Right renal pelvis (tissue), 4 donors: ENCODE measurements at places on chromosomes 2 and 18.

DNA sequence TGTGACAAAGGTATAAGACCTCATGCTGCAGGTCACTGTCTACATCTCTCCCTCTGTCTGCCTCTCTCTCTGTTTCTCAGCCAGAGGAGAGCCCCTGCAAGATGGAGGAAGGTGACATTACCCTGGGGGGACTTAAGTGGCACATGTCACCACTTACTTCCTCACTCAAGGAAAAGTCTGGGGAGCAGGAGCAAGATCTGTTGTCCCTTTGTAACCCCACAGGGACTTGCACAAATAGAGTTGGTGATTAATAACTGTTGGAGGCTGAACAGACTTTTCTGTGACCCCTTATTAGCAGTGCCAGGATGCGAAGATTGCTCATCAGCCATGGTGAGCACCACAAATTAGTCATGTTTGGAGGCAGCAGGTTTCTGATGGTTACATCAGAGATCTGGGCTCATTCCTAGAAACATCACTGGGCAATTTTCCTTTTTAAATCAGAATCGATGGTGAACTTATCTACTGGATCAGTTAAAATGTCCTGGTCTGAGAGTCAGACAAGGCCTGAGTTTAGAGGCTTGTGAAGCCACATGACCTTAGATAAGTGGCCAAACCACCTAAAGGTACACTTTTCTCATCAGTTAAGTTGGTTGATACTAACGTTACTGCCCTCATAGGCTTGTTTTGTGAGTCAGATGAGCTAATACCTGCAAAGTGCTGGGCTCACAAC lies 81.2 kb upstream of the LTBP1 start:
- DNase-seq: no peak

- DNase-seq: no peak
Measured at GRCh38 chr18:3074087-3074486, 61.1 kb upstream of the LPIN2 start.

GRCh38 chr2:69223759-69224511 lies 163.1 kb downstream of the GFPT1 start:
- DNase-seq: no peak

DNA sequence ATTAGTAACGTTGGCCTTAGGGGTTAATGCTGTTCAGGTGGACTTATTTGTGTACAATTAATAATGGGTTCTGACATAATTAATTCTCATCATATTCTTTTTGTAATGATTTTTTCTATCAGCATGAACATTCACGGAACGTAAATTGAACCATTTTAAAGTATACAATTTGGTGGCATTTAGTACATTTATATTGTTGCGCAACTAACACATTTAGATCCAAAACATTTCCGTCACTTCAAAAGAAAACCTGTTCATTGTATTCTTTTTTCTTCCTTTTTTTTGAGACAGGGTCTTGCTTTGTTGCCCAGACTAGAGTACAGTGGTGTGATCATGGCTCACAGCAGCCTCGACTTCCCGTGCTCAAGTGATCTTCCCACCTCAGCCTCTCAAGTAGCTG lies 65.8 kb downstream of the BOD1L2 start:
- DNase-seq: no peak

DNA sequence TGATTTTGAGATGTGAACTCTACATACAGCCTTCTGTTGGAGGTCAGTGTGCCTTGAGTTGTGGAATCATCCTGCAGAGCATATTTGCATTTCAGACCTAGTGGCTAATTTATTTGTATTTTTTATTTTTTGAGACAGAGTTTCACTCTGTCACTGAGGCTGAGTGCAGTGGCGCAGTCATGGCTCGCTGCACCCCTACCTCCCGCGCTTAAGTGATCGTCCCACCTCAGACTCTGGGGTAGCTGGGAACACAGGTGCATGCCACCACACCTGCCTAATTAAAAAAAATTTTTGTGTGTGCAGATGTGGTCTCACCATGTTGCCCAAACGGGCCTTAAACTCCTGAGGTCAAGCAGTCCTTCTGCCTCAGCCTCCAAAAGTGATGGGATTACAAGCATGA lies 104.4 kb downstream of the ASXL3 start:
- DNase-seq: no peak

- DNase-seq: no peak
Measured at GRCh38 chr2:222854773-222855700, 5.8 kb upstream of the ACSL3 start.

DNA sequence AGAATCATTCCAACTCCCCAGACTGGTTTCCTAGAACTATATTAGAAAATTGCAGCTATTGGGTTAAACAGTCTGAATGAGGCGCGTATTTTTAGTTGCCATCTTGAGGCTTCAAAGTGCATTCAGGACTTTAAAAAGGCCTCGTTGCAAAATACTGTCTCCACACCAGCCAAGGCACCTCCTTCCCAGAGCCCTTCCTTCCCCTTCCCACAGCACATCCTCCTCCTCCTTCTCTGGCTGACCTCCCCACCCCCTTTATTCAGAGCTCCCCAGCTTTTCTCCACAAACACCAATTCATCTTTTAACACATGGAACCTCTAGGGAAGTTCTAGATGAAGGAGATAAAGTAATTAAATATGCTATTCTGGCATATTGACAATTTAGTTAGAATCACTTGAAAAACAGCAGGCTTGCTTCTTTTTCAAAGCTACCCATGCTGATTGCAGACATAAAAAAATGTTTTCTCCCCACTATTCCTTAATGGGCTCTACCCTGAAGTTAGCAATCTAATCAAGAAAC lies 90.3 kb downstream of the RTP5 start:
- DNase-seq: no peak

- no peak for DNase-seq
Measured at GRCh38 chr2:191637182-191638078, 40.5 kb upstream of the NABP1 start.

GRCh38 chr2:184041077-184041476 lies 557.3 kb upstream of the ZNF804A start:
- DNase-seq: no peak

DNA sequence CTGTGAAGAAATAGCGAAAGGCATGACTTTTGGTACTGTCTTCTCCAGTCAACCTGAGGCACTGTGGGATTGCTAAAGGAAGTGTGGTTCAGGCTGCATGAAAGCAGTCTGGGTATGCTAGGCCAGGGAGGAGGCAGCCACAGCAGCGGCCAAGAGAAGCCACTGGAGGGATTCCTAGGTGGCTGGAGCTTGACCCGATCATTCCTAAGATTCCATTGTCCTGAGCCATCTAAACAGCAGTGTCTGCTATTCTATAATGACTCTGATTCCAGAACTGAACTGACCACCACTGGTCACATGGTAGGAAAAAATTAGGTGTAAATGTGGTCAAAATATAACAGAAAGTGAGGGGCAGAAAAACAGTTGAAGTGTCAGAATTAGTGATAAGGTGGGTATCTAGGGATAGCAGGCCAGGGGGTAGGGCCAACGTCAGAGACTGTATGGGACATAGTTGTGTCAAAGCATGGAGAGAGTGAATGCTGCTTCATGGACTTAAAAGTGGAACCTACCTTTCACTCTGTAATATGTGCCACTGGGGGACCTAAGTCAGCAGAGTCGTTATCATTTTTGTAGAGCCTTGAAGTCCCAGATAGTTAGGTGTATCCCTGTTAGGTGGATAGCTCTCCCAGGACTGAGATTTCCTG lies 204.6 kb downstream of the CTNNA2 start:
- DNase-seq: no peak

- no peak for DNase-seq
Measured at GRCh38 chr2:19676770-19677169, 225.0 kb downstream of the TTC32 start.

DNA sequence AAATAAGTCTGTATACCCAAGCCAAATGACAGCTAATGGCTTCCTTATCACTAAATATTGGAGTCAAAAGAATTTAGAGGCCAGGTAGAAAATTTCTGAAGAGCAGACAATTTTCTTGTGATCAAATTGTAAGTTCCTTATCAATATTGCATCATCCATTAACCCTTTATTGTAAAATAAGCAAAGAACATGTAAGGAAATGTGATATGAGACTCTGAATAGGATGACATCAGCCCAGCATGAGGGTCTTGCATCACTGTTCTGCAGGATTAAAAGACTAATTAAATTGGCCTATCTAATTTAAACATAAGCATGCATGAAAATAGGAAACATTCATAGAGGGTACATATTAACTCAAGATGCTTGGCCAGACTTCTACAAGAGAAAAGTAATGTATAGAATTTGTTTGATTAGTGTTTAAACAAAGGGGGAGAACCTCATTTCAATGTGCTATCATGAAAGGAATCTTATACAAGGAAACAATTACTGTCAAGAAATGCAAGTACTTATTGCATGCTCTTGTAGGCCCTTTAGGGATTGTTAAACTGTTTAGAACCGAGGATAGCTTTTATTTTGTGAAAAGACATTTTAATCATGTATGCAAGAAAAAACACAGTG lies 302.9 kb downstream of the PRKCE start:
- DNase-seq: no peak

- no peak for DNase-seq
Measured at GRCh38 chr2:180004731-180005130, 2.4 kb downstream of the CWC22 start.

DNA sequence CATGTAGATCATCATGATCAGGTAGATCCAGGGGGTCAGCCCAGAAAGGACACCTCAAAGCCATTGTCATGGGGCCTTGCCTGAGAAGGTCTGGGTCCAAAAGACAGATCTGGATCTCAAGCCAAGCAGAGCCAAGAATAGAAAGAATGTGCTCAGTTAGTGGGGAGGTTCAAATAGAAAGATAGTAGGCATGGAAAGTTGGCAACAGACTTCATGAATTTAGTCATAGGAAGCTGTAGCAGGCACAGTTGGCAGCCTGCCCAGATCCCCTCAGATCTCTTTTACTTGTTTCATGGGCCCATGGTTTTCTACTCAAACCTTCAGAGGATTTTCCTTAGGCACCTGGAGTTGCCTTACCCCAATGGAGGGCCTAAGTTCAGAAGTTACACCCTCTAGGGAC lies 767.0 kb downstream of the SLC4A3 start:
- DNase-seq: no peak

- DNase-seq: no peak
Measured at GRCh38 chr2:65386344-65386743, 46.1 kb downstream of the SPRED2 start.

- no peak for DNase-seq
Measured at GRCh38 chr2:99150706-99151105, 4.0 kb downstream of the TSGA10 start.

DNA sequence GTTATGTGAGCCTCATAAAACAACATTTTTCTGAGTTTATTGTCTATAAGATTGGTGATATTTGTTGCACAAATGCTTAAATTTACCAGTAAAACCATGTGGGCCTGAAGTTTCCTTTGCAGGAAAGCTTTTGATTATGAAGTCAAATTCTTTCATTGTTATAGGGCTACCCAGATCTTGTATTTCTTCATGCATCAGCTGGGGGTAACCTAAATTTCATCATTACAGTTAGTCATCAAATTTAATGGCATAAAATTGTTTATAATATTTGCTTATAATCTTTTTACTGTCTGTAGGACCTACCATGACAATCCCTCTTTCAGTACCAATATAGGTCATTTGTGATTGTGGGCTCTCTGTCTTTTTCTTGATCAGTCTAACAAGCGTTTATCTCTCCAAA lies 47.8 kb downstream of the SMAD2 start:
- no peak for DNase-seq

DNA sequence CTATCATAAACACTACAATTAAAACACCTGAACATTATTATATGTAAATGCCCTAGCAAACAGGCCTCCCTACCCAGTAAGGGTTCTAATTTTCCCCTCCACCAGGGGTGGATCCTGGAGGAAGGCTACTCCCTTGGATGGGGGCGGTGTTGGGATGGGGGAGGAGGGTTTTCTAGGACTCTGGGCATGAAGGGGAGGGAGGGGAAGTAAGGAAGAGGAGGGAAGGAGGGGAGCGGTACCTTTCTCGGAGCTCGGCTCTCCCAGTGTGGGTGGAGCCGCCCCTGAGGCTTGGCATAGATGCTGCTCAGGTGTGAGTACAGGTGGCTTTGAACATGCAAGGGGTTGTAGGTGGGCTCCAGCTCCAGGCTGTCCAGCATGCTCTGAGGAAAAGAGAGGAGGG lies 5.4 kb downstream of the DOK1 start:
- DNase-seq: no peak

DNA sequence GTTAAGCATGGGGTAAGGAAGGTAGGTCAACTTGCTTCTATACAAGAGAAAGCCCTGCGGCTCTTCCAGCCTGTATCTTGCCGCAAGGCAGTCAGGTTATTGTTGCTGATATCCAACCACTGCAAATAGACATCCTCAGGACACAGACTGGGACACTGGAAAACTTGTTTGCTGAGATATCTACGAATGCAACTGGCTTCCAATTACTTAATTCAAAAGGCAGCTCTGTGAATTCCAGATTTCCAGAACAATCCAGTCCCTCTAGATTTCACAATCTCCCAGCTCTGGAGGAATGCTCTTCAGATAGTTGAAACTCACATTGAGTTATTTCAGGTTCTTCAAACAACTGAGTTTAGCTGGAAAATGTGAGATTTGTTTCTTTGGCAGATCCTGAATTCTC lies 34.6 kb upstream of the SP9 start:
- DNase-seq: no peak

- DNase-seq: no peak
Measured at GRCh38 chr2:206112846-206113547, 27.0 kb upstream of the INO80D start.

DNA sequence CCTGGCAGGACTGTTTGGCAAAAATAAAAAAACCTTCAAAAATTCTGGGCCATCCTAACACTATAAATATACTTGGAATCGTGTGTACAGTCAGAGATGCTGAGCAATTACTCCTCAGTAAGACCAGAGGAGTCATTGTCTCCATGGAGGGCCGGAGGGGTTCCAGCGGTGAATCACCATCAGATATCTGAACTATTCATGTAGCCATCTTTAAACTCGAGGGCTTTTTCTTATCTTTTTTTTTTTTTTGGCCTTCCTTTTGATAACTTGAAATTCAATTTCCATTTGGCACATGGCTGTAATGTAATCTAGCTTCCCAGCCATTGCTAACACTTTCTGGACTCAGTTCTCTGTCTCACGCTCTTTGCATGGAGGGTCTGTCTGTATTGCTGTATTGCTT lies 7.4 kb upstream of the FHL2 start:
- no peak for DNase-seq

DNA sequence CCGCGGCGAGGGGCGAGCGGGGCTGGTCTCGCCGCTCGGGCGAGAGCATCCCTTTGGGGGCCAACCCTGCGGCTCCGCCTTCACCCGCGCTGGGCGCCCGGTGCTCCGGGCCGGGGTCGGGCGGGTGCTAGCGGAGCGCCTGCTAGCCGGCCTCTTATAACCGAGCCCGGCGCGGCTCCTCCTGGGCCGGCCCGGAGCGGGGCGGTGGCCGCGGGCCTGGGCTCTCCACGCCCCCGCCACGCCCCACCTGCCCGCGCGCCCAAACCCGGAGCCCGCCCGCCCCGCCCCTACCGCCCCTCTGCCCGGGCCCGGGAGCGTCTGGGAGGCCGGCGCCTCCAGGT lies at the start of gene FOXI3:
Gene FOXI3 (minus strand): TSS at position 129 of the 341 bp plus-strand sequence. CDS start 158 bp downstream, outside the sequence.
- DNase-seq: no peak

DNA sequence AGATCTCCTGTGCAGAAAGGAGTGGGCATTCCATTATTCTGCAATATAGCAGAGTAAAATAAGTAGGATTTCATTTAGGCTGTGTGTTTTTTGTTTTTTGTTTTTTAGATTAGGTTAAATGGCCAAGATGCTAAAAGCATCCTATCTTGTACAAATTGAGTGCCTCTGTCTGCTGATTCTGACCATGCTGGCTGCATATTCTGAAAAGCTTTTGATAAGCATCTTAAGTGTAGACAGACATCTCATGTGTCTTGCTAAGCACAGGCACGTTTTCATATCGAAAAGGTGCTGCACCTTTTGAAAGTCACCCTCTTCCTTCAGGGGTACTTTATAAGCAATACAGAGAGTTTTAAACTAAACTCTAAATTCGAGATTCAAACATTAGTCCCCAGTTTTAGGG lies 74.0 kb upstream of the BCL11A start:
- no peak for DNase-seq

- DNase-seq: no peak
Measured at GRCh38 chr2:99079226-99079625, 62.3 kb upstream of the C2orf15 start.
